ENCODE measurements at places on chromosomes 5 and 9.

DNA sequence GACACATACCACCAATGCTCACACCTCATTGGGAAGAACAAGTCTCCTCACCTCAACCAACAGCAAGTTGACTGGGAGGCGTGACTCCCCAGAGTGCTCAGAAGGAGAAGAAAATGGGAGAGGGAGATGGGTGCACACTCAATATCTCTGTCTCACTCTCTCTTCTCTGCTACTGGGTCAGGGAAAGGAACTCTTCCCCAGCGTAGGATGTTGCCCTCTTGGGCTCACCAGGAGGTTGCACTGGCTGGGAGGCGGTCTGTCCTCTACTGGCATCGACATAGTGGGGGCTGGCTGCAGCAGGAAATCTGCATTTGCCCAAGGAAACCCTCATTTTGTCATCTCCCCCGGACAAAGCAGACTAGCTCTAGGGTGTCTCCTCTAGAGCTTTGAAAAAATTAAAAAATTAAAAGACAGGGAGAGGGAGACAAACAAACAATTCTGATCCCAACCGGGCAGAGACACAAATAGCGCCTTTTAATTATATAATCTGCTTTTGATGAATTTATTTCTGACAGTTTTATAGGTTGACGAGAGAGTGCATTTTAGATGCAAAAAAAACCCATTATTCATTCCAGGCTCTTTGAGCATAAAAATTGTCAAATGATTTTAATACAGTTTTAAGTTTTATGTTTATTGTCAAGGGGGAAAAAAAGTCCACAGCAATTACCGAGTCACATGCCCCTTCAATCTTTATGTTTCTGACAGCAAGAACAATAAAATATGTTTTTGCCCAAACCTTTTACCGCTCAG, 179.3 kb upstream of the MVB12B start:
- DNase-seq, result no peak

DNA sequence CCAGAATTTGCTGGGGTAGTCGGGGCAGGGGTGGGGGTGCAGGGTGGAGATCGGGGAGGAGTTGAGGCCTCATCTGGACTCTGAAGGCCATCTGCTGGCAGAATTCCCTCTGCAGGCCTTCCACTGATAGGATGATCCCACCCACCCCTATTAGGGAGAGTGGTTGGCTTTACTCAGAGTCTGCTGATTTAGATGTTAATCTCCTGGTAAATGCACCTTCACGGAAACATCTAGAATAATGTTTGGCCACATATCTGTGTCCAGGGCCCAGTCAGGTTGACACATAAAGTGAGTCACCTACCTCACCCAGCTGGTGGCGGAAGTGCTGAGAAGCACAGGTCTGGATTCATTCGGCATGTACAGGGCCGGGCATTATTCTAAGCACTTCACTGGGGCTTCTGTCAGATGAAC, 50.0 kb downstream of the DAPK1 start:
- no peak for DNase-seq

GRCh38 chr9:93184432-93185265, 710 bp downstream of the WNK2 start:
- no peak for DNase-seq

DNA sequence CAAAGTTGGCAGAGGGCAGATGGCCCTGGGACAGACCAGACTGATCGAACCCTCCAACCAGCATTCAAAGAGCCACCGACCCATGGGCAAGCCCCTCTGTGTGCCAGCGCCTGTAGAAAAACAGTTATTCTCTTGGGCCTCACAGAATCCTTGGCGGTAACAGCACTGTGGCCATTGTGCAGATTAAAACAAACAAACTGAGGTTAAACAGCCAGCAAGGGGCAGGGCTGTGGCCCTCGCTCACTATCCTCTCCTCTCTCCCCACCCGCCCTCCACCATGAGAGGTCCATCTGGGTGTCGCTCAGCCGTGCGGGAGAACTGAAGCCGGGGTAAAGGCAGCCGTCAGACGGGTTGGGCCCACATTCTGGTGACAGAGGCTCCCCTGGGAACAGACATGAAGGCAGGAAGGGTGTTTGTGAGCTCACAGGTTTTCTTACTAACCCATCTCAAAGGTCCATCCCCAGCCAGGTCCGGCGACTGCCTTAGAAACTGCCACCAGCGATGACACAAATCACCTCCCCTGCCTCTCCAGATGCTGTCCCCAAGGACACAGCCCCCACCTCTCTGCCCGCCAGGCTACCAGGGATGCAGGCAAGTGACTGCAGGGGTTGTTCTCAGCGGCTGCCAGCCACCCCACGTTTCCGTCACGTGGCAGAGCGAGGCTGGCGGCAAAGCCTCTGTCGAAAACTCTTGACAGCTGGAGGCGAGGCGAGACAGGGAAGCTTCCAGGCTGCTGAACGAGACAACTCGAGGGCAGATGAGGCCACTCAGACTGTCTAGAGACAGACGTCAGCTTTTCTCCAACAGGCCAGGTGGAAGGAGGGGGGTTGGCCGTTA, 75.8 kb upstream of the SARDH start:
- DNase-seq, result no peak

GRCh38 chr5:71533615-71534014, 53.5 kb upstream of the MCCC2 start:
- peak; percentile 51 for DNase-seq

- DNase-seq, result peak; percentile 78
Measured at GRCh38 chr9:128341435-128341849, 1.1 kb downstream of the SLC27A4 start.

DNA sequence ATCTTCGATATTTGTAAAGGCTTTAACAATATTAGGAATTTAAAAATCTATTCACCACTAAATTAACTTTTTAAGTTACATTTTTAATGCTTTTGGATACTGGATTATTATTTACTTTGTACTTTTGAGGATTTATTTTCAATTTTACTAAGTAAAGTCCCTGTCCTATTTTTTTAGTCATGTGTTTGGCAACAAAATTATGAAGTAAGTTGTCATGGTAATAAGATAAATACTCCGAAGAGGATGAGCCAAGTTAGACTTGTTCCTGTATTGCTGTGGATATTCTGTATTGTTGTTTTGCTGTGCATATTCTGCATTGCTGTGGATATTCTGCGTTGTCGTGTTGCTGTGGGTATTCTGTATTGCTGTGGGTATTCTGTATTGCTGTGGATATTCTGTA, 210.1 kb downstream of the MTRR start:
- no peak for DNase-seq

DNA sequence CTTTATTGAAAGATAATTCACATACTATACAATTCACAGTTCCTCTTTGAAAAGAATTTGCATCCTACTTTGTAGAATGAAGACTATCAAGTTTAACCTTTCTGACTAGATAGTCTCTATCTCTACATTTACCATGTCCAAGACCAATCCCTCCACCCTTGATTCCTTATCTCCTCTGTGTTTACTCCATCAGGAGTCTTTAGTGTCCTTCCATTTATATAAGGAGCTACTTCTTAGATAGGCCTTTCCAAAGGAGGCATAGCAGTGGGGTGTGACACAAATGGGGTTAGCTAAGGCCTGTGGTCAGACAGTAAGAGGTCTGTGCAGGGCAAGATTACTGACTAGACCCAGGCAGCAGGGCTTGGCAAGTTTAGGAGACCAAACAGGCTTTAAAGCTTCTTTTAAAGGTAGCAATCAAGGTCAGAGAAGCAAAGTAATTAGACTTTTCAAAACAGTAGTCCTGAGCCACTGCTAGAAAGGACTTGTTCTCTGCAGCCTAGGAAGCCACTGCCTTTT, 11.1 kb upstream of the DMXL1 start:
- DNase-seq, result peak; percentile 68

DNA sequence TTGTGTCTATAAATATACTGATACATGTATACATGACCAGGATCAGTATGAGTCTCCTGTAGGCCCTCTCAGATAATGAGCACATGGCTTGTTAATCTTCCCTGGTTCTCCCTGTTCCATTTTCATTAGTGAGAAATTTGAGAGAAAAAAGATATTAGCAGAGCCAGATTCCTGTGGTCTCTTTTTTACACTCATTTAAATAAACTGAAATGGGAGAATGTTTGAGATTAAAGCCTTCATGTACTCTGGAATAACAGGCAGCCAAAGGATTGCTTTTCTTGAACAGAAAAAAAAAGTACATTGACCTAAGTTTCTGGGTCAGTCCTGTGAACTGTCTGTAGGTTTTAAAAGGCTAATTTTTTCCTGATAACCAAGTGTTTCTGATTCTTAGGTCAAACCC, 44.2 kb downstream of the PWWP2A start:
- no peak for DNase-seq

GRCh38 chr5:24073107-24073506, 565.7 kb downstream of the PRDM9 start:
- DNase-seq, result no peak

DNA sequence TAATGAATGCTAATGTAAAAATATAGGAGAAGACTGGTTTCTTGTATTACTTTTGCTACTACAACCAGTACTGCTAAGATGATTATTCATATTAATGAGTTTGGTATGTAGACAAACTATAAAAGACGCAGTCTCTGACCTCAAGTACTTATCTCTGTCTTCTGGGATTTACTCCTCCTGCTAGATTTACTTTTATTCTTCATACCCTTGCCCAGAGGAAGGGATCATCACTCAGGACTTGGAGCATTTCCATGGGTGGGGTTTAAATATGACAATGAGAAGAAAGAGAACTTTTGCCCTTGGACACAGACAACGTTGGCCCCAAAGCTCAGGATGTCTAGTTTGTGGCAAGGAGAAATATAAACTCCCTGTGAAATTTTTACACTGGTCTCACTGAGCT, 126.1 kb downstream of the BNC2 start:
- no peak for DNase-seq

- no peak for DNase-seq
Measured at GRCh38 chr9:69885474-69885929, 64.9 kb downstream of the CFAP95 start.

DNA sequence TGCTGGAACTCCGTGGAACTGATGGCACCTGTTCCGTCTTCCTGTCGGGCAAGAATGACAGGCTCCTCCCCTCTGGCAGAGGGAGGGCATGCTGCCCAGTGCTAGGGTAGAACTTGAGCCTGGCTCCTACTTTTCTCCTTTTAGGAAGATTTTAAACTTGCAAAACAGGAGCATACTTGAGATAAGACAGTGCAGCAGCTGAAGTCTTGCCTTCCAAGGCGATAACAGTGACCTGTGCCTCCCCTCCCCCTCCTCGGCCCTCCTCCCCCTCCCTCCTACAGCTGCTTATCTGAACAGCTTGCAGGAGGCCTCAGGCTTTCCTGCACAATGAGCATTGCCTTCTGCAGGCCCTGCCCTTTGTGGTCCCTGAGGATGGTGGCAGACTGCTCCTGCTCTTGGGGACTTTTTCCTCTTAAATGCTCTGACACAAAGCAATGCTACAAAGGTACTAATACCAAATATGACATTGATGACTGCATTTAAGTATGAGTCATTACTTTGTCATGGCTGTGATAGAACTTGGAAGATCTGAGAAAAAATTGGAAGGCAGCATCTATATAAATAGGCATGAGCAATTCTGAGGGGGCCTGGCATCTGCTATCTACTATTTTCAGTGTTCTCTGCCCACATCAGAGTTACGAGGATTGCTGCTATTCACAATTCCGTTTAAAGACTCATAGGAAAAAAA, 2.0 kb downstream of the GADD45G start:
- peak; percentile 91 for DNase-seq

- peak; percentile 75 for DNase-seq
Measured at GRCh38 chr5:81778642-81779041, 27.7 kb upstream of the SSBP2 start.

DNA sequence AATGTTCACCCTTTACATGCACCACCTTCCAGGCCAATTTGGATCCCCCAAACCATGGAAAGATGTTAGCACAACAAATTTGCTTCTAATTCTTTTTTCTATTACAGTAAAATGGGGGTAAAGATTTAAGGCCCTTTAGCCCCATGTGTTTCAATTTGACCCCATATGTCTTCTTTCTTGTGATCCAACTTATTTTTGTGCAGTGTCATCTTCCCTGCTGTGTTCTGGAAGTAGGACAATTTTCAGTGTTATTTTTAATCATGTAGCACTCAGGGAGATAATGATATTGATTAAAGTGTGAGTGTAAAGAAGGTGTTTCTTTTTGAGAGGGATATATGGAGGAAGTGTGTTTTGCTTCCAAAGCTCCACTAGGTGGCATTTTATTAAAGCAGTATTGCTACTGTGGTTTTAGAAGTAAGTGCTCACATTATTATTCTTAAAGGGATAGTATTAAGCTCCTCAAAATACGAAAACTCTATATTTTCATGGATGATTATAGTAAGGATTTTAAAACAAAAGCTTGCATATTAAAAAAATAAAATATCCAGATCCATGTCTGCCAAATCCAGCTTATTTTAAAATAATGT, 118.7 kb upstream of the ATP10B start:
- DNase-seq, result no peak

- DNase-seq, result no peak
Measured at GRCh38 chr9:120555839-120556238, 24.1 kb downstream of the CDK5RAP2 start.

- DNase-seq, result no peak
Measured at GRCh38 chr5:175822225-175822624, 49.2 kb upstream of the CPLX2 start.

DNA sequence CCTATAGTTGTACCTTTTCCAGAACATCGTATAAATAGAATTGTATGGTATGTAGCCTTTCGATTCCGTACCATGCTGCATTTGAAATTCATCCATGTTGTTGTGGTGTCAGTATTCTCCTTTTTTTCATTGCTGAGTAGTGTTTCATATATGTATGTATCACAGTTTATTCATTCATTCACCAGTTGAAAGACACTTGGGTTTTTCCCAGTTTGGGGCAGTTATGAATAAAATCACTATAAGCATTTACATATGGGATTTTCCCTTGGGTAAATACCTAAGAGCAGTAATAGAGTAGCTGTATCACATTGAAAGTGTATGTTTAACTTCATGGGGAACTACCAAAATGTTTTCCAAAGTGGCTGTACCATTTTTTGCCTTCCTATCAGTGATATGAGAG, 16.1 kb upstream of the FKTN start:
- no peak for DNase-seq

DNA sequence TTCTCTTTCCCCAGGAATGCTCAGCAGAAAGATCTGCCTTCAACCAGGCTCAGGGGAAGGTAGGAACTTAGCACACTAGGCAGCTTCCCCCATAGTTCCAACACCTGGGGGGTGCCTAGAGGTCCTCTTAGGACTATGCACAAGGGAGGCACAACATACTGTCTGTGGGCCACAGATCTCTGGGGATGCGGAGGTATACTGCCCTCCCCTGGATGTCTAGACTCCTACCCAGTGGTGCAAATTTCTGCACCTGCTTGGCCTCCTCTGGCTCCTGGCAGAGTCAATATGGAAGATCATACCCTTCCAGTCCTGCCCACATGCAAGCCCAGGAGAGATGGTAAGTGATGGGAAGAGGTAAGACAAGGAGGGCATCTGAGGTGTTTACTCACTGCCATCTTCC, 247.5 kb upstream of the DAPK1 start:
- peak; percentile 11 for DNase-seq

- DNase-seq, result no peak
Measured at GRCh38 chr9:2362150-2362549, 259.4 kb upstream of the VLDLR start.
